ENCODE measurements at places on chromosomes 4 and X. TPM values are rescaled to one million over a fixed set of nuclear protein-coding genes. Genes with fewer than 3 reads are reported as not detected.

Gene MAGEA11
- not detected for total RNA-seq

Gene FGF5
- total RNA-seq = 1.2 TPM

DNA sequence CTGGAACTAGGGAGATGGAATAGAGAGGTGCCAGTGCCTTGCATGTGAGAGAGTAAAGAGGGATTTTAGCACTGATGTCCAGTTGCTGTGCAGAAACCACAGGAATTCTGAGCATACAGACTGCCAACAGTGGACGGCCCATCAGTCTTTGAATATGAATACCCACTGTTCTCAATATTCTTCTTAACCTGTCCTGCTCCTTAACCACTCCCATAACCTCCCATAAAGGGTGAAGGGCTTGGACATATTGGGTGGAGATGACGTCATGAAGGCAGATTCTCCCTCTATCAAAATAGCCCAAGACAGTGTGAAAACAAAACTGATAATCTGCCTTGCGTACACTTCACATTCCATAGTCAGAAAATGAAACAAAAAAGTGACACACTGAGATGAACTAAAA is 1313.7 kb upstream of the PABPC4L start:
- DNase-seq = no peak

DNA sequence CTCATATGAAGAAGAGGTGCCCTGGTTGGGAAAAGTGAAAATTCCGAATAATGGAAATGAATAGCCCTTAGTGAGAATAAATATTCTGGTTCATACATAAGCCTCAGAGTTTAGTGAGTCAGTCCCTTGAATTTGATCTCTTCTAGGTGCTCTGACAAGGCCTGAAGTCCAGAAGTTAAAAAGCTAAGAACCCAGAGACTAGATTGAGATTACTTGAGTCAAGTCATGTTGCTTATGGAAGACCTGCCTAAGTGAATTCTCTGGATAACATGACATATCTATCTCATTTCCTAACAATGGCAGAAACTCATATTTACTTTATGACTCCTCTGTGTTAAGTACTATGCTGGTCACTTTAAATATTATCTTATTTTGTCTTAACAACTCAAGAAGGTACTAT is 10.5 kb upstream of the PRSS48 start:
- no peak for DNase-seq

Measured in left ventricle myocardium inferior (tissue), 1 donor.